GM12878 (cell line): ENCODE measurements at places on chromosomes 5 and 9. TPM values are rescaled to one million over a fixed set of nuclear protein-coding genes. Genes with fewer than 3 reads are reported as not detected.

- no peak for DNase-seq
Observed at GRCh38 chr9:35814106-35814840, 569 bp downstream of the HINT2 start.

- no peak for DNase-seq
Observed at GRCh38 chr5:122559676-122560075, 215.2 kb upstream of the SNX2 start.

MARVELD2 gene
- 6.1 and 6.2 TPM in 2 replicates for total RNA-seq

GRCh38 chr5:34743878-34744277 lies 87.8 kb downstream of the RAI14 start:
- DNase-seq = no peak

RARS1 gene
- total RNA-seq = 92.7 and 102 TPM in 2 replicates

DNA sequence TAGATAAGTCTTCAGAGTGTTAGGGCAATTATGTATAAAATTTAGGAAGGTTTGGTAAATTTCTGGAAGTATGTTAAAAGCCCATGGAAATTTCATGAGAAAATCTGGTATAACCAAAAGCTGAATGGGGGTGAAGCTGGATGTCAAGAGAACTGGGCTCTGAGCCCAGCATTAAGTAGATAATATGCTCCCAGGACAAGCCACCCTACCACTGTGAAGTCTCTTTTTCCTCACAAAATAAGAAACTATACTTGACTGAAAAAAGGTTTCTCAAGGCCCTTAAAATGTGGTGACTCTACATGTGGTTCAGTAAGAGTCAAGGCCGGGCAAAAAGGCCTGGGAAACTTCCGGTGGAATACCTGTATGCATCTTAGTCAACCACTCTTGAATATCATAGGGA lies 310.3 kb downstream of the EBF1 start:
- no peak for DNase-seq

- no peak for DNase-seq
Observed at GRCh38 chr5:75716715-75717081, 539 bp downstream of the POC5 start.

CMYA5 gene
- 0.13 TPM in 2 replicates for total RNA-seq

DNA sequence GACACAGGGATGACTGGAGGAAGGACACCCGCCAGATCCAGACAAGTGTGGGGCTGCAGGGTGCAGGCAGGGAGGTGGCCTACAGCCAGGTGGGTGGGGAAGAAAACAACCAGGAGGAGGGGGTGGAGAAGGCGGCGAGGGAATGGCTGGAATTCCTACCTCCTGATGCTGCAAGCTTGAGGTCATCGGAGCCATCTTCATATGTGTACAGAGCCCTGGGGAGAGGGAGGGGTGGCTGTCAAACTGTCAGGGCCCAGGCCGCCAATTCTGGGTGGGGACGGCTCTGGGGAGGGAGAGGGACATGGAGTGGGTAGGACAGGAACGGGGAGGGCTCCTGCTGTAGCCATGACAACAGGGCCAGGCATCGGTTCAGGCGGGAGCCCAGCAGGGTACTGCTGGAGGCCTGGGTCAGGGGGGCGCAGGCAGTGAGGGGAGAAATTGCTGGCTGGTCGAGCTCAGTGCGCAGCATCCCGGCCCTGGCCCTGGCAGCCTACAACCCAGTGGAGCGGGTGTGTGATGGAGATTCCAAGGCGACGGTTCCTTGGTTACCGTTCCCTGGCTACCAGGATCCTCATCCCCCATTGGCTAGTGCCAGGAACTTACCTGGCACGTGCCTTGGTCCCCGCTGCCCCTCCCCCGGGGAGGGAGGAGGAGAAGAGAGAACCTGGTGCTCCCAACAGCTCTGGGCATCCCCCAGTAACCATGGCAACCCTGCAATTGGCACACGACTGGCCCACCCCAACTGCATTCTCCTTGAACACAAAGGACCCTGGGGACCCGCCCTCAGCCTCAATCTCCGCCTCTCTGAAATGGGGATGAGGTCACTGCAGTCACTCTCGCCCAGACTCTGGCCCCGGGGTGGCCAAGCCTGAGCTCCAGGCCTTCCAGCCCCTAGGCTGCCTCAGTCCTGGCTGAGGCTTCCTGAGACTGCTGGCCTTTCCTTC lies 4.5 kb downstream of the DBN1 start:
- DNase-seq = no peak

- DNase-seq = no peak
Observed at GRCh38 chr9:109715344-109715743, 64.7 kb upstream of the PALM2AKAP2 start.

DNA sequence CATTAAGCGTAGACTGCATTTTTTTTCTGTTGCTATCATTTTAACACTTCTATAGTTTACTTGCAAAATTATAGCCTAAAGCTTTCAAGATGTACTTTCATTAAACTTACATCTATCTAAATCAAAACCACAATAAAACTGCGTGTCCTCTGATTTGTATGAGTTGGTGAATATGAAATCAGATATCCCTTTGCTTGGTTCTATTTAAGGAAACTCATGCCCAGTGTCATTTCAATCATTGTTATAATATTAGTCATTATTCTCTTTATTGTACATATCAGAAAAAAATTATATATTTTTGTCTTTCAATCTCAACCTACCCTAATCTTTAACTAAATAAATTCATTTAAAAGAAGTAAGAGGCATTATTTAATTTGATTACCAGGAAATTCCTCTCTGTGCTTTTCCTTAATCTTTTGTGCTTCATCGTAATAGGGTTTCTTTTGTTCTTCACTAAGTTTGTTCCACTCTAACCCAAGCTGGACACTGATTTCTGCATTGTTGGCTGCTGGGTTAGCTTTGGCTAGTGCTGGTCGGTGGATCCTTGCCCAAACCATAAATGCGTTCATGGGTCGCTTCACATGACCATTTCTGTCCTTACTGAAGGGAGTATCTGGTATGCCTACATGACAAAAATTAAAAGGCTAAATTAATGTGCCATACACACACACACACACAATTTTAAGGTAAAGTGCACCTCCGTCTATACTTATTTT lies 3.8 kb downstream of the SOX30 start:
- DNase-seq = no peak

- DNase-seq = no peak
Observed at GRCh38 chr5:14954616-14955343, 83.2 kb upstream of the ANKH start.

DNA sequence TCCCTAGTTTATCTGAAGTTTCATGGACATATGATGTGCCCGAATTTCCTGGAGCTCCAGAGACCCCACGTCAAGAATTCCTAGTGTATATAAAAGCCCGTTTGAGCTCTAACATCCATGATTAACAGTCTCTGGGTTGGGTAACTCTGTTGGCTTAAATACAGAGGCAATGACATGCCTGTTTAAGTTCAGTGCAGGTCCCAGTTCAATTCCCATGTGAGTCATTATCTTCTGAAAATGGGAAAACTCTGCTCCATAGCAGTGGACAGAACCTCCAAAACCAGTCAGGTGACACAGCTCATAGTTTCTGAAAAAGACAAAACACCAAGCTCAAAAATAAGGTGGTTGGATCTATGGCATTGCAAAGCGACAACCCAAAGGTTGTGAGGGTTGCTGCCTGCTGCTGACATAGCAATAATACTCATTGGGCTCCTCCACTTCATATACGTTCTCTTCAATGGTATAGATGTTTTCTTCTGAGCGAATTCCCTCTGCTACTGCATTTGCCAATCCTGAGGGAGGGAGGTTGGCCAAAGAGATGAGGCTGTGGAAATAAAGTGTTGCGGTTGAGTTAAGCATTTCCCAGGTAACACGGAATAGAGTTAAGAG lies 22.0 kb downstream of the HAVCR2 start:
- no peak for DNase-seq

DNA sequence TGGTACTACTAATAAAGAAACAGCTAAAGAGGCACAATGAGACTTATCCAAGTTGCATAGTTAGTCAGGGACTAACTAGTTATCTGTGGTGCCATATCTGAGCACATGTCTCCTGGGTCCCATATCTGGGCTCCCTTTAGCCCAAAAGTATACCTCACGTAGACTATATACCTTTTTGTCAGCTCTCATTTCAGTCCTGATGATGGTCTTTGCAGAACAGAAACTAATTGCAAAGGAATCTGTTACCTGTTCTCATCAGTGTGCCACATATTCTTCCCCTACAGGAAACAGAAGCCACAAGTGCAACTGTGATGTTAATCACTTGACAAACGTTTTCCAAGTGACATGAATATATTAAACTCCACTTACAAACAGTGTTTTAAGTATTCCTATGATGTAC lies 395.2 kb downstream of the KIAA0825 start:
- no peak for DNase-seq

GRCh38 chr5:147369742-147370374 lies 135.0 kb downstream of the STK32A start:
- no peak for DNase-seq

NEUROG1 gene
- total RNA-seq = not detected in 2 replicates

DNA sequence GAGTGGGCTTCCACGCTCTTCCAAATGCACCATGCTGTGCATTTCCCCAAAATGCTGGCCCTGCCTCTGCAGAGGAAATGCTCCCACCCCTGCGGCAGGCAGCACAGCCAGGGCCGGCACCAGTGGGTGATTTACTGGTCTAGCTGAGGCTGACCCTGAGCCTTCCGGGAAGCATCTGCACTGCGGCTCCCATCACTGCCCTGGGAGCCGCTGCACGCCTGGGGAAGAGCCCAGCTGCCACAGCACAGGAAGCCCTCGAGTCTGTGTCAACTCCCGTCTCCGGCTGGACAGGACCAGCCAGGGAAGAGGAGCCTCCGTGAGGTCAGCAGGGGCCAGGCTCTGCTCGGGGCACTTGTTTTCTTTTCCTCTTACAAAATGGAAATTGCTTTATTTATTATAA lies 25.1 kb upstream of the EEIG1 start:
- no peak for DNase-seq

- no peak for DNase-seq
Observed at GRCh38 chr5:72209147-72210115, 102.2 kb downstream of the MAP1B start.

DNA sequence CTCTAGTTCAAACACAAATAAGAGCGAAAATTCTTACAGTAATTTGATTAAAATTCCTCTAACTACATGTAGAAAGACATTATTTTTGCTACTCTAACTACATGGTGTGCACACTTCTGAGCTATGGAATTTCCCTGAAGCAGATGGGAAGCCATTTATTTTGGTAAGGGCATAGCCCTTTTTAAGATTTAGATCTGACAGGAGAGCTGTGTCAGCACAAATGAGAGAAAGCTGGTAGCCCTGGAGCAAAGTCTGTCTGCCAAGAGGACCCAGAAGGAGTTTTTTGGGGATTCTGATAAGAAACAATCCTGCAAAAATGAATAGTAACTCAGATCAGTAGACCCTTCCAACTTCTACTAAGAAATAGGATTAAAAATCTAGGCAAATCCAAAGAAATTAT lies 595.9 kb upstream of the MEF2C start:
- no peak for DNase-seq

SPATA31A6 gene
- total RNA-seq = not detected in 2 replicates

- DNase-seq = peak; percentile 43
Observed at GRCh38 chr9:33295571-33295970, 5.3 kb downstream of the NFX1 start.

- no peak for DNase-seq
Observed at GRCh38 chr9:131776473-131776872, 36.6 kb upstream of the RAPGEF1 start.

GRCh38 chr5:35902046-35902672 lies 36.3 kb downstream of the CAPSL start:
- DNase-seq = no peak

GRCh38 chr5:137273511-137273910 lies 225.6 kb downstream of the SPOCK1 start:
- no peak for DNase-seq

DNA sequence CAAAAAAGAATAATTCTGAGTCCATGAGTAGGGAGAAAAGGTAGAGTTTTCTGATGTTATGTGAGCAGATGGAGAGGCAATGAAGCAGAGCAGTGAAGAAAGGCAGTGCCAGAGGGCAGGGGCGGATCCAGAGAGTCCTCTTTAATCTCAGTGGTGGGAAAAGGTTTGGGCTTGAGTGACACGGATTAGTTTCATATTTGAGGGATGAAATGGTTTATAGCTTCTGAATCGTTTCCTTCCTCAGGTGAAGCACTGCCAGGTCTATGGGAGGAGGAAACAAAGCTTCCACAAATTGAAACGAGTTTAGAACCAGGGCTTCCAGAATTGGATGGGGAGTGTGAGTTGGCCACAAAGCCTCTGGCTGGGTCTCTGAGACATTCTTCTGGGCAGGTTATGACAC lies 517.0 kb upstream of the PAPPA start:
- DNase-seq = no peak

SHC3 gene
- 0.03 TPM in 1 of 2 replicates, not detected in the other for total RNA-seq

DNA sequence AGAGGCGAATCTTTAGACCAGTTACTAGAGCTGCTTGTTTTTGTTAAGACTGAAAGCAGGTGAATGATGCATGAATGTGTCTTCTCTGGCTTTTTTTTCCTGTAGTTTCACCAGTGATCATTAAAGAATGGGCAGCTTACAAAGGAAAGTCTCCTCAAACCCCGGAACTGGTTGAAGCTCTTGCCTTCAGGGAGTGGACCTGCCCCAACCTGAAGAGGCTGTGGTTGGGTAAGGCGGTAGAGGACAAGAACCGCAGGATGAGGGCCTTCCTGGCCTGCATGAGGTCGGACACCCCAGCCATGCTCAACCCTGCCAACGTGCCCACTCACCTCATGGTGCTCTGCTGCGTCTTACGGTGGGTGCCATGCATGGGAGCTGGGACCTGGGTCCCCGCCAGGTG lies 33.3 kb upstream of the PHF2 start:
- no peak for DNase-seq

- no peak for DNase-seq
Observed at GRCh38 chr9:30913331-30913730, 1471.1 kb upstream of the ACO1 start.

AGXT2 gene
- not detected in 2 replicates for total RNA-seq

GRCh38 chr9:78486661-78487060 lies 189.7 kb downstream of the PSAT1 start:
- no peak for DNase-seq

GRCh38 chr9:1415146-1415545 lies 365.0 kb downstream of the DMRT2 start:
- no peak for DNase-seq

BRINP1 gene
- total RNA-seq = not detected in 2 replicates

COL27A1 gene
- 0.10 and 0.21 TPM in 2 replicates for total RNA-seq

DNA sequence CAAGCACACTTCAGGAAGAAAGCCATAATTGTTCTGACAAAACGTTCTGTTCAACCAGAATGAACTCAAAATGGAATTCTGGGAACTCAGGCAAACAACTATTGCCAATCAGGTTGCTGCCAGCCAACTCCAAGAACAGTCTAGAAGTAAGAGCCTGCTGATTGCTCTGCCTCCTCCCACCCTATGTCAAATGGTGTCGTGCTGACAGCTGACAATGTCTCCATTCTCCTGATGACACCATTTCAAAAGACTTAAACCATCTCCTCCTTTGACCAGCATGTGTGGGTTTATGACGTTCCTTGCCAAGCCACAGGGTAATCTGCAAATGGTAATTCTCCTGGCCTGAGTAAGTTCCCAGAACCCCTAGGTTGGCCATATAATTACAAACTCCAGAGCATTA lies 21.9 kb upstream of the PLIN2 start:
- DNase-seq = no peak

CAMK4 gene
- 51.9 and 54.4 TPM in 2 replicates for total RNA-seq

FBXL7 gene
- total RNA-seq = 0.40 and 0.44 TPM in 2 replicates
